ENCODE measurements at places on chromosomes 11 and 22.

GRCh38 chr11:61061081-61061826 lies 41.0 kb upstream of the CD5 start:
- DNase-seq = no peak

GRCh38 chr11:2306452-2306823 lies 4.6 kb downstream of the TSPAN32 start:
- no peak for DNase-seq

DNA sequence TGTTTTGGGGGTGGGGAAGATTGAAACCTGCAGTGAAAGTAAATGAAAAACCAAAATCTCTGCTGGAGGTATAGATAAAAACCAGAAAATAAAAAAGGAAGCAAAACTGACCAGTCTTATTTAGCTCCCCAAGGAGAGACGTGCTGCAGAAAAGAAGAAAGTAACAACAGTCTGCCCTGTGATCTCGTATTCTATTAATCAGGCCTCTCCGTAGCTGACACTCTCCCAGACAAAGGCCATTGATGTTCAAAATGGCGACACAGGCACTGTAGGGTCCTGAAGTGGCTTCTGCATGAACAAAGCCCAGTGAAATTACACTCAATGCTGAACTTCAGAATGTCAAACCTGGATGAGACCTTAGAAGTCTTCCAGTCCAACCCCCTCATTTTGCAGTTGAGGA lies 106.6 kb downstream of the NXPE2 start:
- DNase-seq = no peak

- DNase-seq = no peak
Measured at GRCh38 chr11:26904132-26904531, 89.8 kb upstream of the FIBIN start.

DNA sequence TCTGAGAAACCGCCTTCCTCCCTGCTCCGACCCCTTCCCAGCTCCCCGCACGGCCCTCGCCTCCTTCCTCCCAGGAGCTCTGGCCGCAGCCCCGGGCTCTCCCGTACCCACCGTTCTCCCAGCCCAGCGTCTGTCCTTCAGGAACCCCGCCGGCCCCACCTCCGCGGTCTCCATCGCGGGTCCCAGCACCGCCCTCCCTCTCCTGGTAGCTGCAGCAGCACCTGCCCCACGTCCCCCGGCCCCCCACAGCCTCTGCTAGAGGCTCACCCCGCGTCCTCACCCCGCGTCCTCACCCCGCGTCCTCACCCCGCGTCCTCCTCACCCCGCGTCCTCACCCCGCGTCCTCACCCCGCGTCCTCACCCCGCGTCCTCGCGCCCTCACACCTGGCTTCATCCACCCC lies 85.9 kb downstream of the WNT7B start:
- no peak for DNase-seq
